ENCODE measurements at places on chromosomes 2 and 18.

GRCh38 chr2:199590321-199591203 is 132.8 kb upstream of the SATB2 start:
- no peak for DNase-seq

DNA sequence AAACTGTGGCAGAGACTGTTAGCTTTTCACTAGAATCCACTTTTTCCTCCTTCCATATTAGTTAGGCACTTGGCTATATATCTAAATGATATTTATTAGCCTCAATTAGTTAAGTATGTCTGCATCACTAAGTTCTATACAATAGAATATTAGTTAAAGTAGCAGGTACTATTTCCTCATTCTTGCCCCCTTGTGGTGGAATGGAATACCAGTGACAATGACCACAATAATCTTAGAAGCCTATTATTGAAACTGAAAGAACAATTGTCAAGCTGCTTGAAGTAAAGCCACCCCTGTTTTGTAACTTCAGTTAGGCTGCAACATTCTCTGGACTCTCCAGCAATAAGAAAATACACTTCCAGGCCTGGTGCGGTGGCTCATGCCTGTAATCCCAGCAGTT is 476.3 kb upstream of the VWC2L start:
- peak; percentile 1 for DNase-seq

GRCh38 chr18:54961868-54962267 is 2.6 kb upstream of the CCDC68 start:
- no peak for DNase-seq

DNA sequence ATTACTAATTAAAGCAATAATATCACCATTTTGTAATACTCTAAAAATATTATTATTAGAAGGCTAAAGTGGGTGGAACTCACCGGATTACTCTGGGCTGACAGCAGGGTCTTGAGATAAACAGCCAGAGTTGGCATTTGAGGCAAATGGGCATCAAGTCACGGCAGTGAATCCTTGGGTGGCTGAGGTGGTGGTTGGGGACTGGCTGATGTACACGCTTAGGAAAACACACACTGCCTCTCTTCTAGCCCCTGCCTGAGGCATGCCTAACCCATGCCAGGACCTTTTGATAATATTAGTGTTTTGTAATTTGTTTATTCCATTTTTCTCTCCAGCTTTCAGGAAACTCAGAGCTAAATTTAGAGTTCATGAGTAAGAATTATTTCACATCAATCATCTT is 76.8 kb downstream of the ACKR3 start:
- DNase-seq: no peak

DNA sequence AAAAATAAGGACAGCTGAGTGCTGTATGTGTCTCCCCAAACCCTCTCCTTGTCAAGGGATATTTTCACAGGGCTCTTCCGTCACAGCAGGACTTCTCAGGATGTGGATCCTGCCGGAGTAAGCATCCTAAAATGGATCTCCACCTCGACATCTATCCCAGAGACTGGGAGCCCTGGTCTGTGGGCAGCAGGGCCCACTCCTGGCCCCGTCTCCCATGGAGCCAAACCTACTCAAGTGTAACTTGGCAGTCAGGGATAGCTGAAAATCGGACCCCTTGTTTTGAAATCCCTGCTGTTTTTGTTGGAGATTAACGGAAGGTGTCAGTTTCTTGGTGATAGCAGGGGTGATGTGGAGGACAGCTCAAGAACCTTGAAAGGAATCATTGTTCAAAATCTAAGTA is 109.0 kb upstream of the TWIST2 start:
- no peak for DNase-seq

- DNase-seq: no peak
Observed at GRCh38 chr2:241324775-241325174, 9.1 kb downstream of the SEPTIN2 start.

GRCh38 chr2:214126135-214126534 is 284.7 kb upstream of the VWC2L start:
- DNase-seq: no peak

- DNase-seq: no peak
Observed at GRCh38 chr18:79460481-79461300, 65.0 kb downstream of the NFATC1 start.

DNA sequence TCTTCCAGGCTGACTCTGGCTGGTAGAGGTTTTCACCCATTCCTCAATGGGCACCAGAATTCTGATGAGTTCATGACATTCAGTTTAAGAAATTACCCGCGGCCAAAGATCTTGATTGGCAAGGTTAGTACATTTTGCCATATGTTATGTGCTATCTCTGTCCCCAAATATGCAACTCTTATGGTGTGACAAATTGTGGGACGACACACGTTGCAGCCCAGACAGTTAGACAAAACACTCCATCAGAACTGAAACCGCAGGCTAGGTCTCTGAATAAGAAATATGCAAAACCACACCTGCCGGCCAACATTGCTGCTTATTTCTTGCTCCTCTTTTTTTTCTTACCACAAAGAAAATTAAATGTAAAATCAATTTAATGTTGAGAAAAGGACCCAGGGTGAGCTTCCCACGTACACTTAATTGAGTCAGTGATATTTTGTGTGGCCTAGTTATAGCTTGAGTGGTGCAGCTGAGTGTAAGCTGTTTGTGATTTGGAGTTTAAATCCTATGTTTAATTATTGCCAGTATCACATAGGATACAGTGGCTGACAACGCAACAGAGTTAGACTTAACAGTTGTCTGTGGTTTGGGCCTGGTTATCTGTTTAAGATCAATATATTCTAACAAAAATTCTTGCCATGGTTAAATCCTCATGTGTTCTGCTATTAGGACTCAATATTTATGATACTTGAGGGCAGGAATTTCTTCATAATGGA is 35.7 kb upstream of the LTBP1 start:
- no peak for DNase-seq

- DNase-seq: no peak
Observed at GRCh38 chr2:226275215-226275614, 524.4 kb downstream of the IRS1 start.

GRCh38 chr2:230578106-230578505 is 134.5 kb upstream of the CAB39 start:
- DNase-seq: no peak

- peak; percentile 77 for DNase-seq
Observed at GRCh38 chr2:44793322-44793870, 148.1 kb upstream of the SIX3 start.
